CD4-positive, alpha-beta T cell treated with Interleukin-17A for 4 hours (primary cell): ENCODE measurements at places on chromosomes 7 and 10.

DNA sequence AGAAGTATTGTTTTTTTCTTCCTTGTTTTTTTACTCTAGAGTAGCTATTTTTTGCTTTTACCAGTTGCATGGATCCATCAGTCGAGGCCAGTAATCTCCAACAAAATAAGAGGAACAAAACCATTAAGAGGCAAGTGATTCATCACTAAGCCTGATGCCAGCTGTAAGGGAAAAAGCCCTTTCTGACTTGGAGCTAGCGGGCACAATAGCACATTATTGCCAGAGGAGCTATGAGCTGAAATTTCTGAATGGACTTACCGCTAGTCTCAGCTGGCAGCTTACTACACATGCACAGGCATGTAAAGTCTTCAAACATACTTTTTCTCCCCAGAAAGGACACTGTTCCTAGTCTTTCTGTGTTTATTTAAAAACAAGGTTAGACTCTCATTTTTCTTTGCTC, 41.6 kb upstream of the PTPRZ1 start:
- no peak for DNase-seq

DNA sequence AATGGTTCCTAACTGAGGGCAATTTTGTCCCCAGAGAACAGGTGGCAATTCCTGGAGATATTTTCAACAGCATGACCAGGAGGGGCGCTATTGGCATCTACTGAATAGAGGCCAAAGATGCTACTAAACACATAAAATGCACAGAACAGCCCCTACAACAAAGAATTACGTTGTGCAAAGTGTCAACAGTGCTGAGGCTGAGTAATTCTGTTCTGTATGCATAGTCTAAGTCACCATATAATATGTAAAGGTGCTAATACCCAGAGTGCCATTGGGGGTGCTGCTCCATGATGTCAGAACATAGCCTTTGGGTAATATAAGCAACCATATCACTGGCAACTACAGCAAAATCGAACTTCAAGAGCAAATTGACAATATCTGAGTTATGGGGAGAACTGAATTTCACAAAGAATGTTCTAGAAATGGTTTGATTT, 213.3 kb upstream of the PHYHIPL start:
- no peak for DNase-seq

DNA sequence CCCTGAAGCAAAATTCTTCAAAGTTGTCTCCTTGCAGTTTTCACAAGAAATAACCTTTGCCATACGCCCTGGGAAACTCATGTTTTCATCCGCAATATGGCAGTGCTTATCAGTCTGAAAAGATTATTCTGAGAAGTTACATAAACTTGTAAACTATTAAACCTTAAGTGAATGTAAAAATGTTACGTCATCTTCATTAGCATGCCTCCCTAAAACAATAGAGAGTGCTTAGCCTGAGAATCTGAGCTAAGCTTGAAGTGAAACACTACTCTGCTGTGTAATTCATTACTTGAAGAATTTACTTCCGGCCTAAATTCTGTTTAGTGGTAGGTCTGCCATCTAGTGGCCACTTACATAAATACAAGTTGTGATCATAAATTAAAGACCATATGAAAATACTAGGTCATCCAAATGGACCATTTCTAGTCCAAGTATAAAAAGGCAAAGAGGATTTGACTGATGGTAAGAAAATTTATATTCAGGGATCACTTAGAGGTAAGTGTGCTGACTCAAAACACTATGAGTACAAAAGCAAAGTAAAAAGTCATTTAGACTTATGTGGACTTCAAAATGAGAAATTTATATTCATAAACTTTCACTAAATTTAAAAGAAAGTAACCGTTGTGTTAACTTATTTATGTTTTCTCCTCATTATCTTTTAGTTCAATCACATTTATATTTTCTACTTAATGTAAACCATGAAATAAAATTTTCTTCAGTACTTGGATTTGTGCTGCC, 745.1 kb upstream of the LRRTM3 start:
- peak; percentile 8 for DNase-seq

DNA sequence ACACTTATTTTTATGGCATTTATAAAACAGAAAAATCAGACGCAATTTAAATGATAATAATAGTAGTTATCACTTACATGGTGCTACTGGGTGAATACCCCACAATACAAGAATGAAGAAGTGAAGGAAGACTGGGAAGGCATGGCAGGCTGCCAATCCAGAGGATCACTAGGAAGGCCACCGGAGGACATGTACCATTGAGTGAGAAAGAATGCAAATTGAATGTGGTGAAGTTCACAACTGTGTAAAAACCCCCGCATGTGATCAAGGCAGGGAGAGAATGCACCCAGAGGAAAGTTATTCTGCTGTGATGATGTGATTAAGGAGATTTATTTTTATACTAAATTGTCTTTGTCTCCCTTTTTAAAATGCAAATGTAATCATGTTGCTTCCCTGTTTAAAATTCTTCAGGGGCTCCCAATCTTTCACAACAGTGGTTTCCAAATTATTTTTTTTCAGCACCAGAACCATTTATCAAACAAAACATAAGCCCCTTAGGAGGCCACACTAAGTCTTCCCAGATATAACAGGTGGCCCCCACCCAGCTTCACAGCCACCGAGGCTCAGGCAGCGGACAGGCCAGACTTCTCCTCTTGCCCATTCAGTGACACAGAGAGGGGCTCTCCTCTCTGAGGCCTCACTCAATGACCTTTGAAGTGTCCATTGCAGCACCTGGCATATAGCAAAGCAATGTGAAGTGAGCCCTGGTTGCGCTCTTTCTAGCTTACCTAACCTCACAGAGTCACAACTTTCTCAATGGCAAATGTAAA, 59.6 kb downstream of the FRMPD2 start:
- DNase-seq, result no peak

GRCh38 chr7:78118470-78118869, 319.9 kb downstream of the PHTF2 start:
- no peak for DNase-seq

DNA sequence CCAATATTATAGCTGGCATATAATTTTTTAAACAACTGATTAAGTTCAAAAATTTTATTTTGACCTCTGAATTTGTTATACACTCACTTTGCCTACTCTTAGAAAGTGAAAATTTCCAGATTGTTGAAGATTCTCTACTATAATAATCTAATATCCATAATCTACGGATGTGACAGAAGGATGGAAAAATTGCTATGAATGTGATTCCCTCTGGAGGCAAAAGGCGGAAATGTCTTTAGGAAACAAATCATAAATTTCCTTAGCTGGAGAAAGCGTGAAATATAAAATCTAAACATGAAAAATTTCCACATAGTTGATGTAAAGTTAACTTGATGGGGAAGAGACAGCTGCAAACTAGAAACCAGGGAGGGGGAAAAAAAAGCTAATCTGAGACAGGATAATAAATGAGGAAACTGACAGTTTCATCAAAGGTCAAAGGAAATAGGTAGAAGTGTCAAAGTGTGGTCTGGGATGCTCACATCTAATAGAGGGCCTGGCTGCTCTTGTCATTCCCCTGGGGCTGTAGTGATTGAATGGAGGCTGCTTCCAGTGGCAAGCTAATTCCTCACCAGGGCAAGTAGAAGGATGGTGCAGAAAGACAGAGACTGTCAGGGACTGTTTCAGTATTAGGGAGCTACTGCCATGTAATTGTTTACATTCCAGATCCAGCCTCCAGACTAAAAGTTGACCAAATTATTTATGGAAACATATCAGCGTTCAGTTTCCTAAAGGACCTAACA, 264.5 kb downstream of the SDHAF3 start:
- no peak for DNase-seq

- peak; percentile 8 for DNase-seq
These were observed 18.7 kb upstream of the ARID5B start for GRCh38 chr10:61882621-61883370.

DNA sequence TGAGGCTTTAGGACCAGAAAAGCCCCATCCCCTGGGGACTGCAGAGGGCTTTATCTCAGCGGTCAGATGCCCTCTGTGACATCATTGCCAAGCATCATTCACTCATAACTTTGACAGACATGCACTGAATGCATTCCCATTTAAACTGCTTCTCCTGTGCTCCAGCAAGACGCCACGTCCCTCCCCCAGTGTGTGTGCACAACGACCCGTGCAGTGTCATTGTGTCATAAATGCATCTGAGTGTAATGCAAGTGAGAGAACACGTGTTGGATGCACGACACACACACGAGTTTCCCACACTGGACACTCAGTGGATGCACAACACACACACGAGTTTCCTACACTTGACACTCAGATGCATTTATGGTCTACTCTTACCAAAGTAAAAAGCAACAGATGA, 337.9 kb downstream of the PTPRN2 start:
- no peak for DNase-seq

GRCh38 chr7:128869138-128869943, 6.7 kb downstream of the ATP6V1F start:
- peak; percentile 54 for DNase-seq

DNA sequence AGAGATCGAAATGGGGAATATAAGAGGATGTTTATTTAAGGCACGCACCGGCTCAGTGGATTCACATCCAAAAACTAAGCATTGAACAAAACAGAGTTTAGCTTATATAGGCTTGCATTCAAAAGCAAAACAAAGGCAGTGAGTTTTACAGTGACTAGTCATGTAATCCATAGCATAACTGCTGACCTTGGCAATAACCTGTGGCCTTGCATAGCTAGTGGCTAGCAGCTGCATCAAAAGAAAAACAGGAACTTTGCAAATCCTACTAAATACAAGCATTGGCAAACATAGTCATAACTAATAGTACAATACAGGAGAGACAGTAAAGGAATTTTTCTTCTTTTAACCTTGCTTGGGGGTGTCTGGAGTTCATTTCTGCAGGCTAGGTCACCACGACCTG, 9.7 kb upstream of the ZNF485 start:
- no peak for DNase-seq

DNA sequence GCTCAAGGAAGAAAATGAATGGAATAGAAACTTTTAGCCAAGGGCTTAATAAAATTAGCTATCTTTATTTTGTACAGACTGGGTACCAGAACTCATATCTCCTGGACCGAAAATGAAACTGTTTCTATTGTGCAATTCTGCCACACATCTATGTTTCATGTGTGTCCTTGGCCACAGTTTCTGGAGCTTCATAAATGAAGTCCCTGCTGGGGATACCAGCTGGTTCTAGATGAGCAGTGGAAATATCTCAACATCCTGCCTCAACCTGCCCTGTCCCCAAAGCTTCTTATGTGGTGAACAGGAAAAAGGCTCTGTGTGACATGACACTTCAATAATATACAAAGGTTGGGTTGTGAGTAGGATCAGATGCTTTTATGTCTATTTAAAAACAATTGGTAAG, 310.1 kb upstream of the SORCS1 start:
- no peak for DNase-seq

GRCh38 chr7:112012242-112012641, 194.0 kb downstream of the DOCK4 start:
- no peak for DNase-seq

- no peak for DNase-seq
These were observed 32.6 kb upstream of the IL15RA start for GRCh38 chr10:6009961-6010360.

DNA sequence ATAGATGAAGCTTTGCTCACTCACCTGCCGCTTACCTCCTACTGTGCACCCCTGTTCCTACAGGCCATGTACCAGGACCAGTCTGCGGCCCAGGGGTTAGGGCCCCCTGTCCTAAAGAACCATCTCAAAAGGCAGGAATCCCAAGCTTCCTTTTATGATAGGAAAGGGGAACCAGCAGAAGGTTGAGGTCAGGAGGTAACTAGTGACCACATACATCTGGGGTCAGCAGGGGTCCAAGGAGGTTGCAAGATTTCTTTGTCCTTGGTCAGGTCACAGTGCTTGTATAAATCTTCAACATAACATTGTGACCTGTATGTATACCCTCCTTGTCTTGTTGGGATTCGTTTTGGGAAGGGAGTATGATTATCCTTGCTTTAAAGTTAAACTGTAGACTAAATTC, 73.8 kb downstream of the OAT start:
- no peak for DNase-seq

DNA sequence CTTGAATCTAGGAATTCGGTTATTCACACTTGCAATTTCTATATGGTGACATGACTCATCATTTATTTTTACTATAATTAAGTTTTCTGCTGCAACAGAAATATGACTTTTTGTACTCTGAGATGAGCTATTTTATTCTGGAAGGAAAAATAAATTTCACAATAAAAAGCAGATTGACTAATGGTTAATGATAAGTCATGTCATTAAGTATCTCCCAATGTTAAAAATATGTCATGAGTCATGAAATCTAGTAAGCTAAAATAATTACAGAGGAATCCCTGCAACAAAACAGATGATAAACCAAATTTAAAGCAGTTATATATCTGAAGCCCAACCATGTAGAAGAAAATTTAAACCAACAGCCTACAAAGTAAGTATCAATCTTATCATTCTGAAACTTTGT, 149.2 kb downstream of the CACNA2D1 start:
- no peak for DNase-seq

DNA sequence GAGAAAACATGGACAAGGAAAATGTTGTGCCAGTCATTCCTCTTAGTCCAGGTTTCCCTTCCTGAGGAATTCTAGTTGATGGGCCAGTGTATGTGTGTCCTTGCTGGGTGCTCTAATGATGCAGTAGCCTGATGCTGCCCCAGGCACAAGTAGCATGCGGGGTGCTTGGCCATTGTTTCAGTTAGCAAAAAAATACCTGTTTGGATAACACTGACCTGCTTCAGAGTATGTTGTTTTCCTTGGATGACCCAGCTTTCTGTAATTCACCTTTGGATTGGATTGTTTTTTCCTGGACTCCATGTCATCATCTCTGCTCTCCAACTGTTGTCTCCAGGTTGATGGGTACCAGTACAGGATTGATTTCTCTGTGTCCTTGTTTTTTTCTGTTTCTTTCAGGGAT, 169.2 kb downstream of the SND1 start:
- DNase-seq, result no peak

DNA sequence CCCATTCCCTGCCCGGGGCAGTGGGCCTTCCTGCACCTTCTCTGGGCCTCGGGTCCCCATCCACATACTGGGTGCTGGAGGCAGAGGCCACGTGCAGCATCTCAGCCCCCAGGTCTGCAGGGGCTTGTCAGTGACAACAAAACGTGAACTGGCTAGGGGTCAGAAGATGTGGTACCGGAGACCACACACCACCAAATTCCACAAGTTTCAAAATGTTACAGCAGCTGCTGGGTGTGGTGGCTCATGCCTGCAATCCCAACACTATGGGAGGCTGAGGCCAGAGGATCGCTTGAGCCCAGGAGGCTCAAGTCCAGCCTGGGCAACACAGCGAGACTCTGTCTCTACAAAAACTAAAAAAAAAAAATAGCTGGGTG, 62.1 kb upstream of the DNAAF5 start:
- DNase-seq, result no peak

- no peak for DNase-seq
These were observed 111.1 kb downstream of the LHPP start for GRCh38 chr10:124572751-124573150.

- no peak for DNase-seq
These were observed 69.3 kb downstream of the CSTF2T start for GRCh38 chr10:51629934-51630639.
